ENCODE measurements at places on chromosomes 3 and 15. TPM values are rescaled to one million over a fixed set of nuclear protein-coding genes. Genes with fewer than 3 reads are reported as not detected.

CGGBP1 gene
- 56.9 TPM for total RNA-seq

DNA sequence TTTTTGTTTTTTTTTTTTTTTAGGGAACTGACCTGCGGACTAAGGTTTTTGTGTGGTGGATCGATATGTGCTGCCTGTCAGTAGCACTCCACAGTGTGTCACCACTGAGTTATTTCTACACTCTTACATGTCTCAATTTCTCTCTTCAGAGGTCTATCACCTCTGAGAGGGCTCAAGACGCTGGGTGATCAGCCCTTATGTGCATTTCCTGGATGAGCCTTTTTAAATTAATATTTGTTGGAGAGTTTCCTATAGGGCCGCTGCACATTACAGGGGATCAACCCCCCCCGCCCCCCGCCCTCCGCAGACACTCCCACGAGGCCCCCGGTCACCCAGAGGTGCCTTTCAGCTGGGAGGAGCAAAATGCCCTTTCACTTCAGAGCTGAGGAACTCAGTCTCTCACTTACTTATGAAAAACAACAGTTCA is 34.5 kb upstream of the AP4E1 start:
- H3K4me3 ChIP-seq: no peak overlapping the region
- no peak for DNase-seq
- no peaks in the 10 kb centered on the region for H3K27me3 ChIP-seq
- H3K27ac ChIP-seq: no peak overlapping the region
- H3K4me1 ChIP-seq: peaks cover 14% of the 10 kb centered on the region

- H3K27me3 ChIP-seq: no peaks in the 10 kb centered on the region
- H3K4me3 ChIP-seq: no peak overlapping the region
- DNase-seq: no peak
- no peaks in the 10 kb centered on the region for H3K36me3 ChIP-seq
Observed at GRCh38 chr3:193130576-193130975, 110.4 kb upstream of the PLAAT1 start.

DNA sequence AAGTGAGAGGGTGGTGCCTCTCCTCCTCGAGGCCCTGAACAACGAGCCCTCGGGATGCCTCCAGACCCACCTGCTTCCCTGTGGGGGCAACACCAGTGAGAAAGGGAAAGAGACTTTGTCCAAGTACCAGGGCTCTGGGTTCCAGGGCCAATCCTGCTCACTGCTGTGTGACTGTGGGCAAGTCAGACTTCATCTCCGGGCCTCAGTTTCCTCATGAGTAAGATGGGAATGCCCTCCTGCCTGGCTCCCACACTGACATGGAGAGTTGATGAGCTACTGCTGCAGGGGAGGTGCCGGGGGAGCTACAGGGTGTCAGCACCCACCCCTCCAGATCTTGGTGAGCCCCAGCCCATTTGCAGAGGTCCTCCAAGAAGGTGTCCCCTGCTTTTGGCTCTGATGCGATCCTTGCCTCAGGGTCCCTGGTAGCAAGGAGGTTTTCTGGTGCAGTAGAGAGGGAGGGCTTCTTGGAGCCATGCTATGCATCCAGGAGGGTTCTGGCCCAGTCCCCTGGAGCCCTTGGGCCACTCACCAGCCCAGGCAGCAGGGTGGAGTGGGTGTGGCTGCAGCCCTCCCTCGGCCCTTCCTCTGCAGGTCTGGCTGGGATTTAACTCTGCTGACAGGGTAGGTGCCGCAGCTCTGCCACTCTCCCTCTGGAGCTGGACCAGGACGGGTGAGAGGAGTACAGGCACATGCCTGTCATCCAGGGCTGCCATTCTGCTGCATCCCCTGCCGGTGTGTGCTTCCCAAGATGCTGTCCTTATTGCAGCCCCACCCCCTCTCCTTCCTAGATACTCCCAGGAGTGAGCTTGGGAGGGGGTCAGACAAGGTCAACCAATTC is 26.9 kb downstream of the LOXL1 start:
- H3K27me3 ChIP-seq: no peaks in the 10 kb centered on the region
- no peaks in the 10 kb centered on the region for H3K36me3 ChIP-seq

AADACL2 gene
- not detected for total RNA-seq

KLHL40 gene
- not detected for total RNA-seq

- no peak for DNase-seq
- H3K4me1 ChIP-seq: no peaks in the 10 kb centered on the region
- H3K36me3 ChIP-seq: no peaks in the 10 kb centered on the region
- no peak overlapping the region for H3K27ac ChIP-seq
- H3K4me3 ChIP-seq: no peak overlapping the region
Observed at GRCh38 chr15:98567951-98568350, 80.4 kb upstream of the IGF1R start.

DNA sequence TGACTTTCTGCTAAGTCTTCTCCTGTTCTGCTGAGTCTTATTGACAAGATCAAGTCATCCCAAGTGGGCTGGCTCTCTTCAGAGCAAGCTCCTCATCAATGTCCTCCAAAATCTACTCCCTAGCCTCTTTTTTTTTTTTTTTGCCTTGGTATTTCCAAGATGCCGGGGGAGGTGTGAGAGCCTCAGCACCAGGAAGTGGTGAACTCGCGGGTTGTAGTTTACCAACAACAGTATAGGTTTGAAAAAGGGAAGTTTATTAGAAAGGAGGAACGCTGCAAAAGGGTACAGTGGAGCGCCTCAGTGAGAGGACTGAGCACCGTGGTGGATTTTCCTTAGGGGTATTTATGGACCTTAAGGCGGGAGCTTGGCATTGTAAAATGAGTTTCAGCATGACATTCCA is 94.3 kb upstream of the SGO1 start:
- no peaks in the 10 kb centered on the region for H3K4me1 ChIP-seq
- H3K27me3 ChIP-seq: no peaks in the 10 kb centered on the region
- H3K27ac ChIP-seq: no peak overlapping the region
- DNase-seq: no peak

EXOG gene
- total RNA-seq: 33.2 TPM

GRCh38 chr15:91051248-91051647 is 28.9 kb upstream of the VPS33B start:
- H3K4me1 ChIP-seq: peaks cover 12% of the 10 kb centered on the region
- H3K27me3 ChIP-seq: no peaks in the 10 kb centered on the region
- no peak for DNase-seq
- no peak overlapping the region for H3K27ac ChIP-seq
- no peaks in the 10 kb centered on the region for H3K36me3 ChIP-seq

DNA sequence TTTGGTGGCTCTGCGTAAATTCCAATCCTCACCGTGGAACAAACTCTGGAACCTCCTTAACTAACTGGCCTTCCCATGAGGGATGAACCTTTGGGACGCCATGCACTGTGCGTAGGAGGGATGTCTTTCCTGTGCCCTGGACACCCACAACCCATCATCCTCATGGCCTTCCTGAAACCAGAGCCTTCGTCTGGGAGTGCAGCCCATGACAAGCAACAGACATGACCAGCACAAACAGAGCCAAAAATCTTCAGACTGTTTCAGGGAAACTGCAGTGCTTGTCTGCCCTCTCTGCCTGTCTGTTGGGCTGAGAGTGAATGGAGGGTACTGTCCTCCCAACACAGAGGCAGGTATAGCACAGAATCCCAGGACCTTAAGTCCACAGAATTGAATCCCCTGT is 61.1 kb upstream of the BOC start:
- H3K27me3 ChIP-seq: no peaks in the 10 kb centered on the region
- no peak for DNase-seq
- no peaks in the 10 kb centered on the region for H3K36me3 ChIP-seq
- no peaks in the 10 kb centered on the region for H3K4me1 ChIP-seq

DNA sequence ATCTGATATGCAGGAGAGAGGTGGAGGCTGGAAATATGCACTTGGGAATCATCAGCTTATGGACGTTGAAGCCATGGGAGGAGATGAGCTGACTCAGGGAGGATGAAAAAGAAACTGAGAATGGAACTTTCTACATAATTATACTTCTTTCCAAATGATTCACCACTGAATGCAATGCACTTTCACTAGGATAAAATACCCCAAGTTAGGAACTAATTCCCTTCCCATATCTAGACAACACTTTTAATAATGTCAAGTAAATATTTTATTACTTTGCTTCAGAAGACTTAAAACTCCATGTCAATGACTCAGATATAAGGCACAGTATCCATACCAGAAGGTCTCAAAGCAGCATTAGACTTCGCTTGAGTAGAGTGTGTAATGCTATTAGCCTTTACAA is 24.2 kb downstream of the NPTN start:
- no peak overlapping the region for H3K27ac ChIP-seq
- DNase-seq: no peak
- no peak overlapping the region for H3K4me3 ChIP-seq
- no peaks in the 10 kb centered on the region for H3K36me3 ChIP-seq

DNA sequence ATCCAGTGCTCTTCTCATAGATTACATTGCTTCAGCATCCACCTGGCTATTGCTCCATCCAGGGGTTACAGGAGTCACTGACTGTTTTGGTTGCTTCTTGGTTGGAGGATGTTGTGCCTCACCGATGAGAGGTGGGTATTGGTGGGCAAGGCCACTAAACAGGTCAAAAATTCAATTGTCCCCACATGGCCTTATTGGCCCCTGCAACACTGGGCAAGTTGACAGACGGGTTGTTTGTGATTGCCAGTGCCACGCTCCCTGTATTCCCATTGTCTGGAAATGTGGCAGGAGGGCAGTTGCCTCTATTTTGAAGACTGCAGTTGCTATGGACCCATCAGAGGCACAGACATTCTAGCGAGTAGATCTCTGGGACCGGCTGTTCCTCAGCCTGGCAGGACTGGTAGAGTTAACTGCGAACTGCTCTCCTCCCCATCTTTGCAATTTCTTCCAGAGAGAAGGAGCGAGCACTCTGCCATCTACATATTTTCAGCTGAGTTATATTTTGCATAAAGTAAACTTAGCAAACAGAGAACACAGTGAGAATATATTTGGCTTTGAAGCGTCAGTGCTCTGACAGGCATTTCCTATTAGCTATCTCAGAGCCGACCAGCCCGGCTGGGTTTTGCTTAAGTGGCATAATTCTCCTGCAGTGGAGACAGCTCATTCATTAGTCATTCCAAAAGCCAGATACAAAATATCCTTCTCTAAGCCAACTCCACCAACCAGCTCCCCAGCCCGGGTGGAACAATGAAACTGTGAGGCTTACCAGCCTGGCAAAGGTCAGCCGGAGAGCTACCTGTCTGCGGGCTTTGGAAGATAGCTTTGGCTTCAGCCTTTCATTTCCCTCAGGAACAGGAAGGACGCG is 26.0 kb upstream of the MAGEF1 start:
- H3K4me1 ChIP-seq: peaks cover 5% of the 10 kb centered on the region
- H3K4me3 ChIP-seq: no peak overlapping the region
- no peak for DNase-seq
- no peak overlapping the region for H3K27ac ChIP-seq
- no peaks in the 10 kb centered on the region for H3K27me3 ChIP-seq

DNA sequence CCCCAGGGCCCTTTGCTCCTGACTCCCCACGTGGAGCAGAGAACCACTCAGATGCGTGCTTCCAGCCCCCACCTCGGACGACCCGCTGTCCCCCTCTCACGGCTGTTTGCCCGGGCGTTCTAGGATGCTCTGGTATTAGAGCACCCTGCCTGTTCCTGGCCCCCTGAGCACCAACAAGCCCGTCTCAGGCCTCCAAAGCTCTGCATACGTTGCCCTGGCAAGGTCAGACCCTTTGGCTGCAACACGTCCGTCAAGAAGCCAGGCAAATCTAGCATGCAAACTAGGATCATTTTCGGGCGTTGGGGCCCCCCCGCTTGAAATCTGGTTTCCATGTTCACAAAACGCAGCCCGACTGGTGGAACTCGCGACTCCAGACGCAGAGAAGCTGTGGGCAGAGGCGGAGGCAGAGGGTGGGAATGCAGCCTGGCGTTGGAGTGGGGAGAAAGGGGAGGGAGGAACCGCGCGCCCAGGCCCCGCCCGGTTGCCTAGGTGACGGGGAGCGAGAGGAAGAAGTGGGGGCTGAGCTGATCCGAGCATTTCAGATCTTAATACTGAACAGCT is 86.2 kb upstream of the PIAS1 start:
- H3K27me3 ChIP-seq: no peaks in the 10 kb centered on the region
- DNase-seq: peak; percentile 88
- H3K27ac ChIP-seq: peak overlapping the region; percentile 43
- peak overlapping the region; percentile 72 for H3K4me3 ChIP-seq

GRCh38 chr3:47016934-47017435 is 37.5 kb downstream of the NBEAL2 start:
- H3K27me3 ChIP-seq: no peaks in the 10 kb centered on the region
- peak overlapping the region; percentile 78 for H3K27ac ChIP-seq
- H3K4me3 ChIP-seq: no peak overlapping the region
- peak; percentile 78 for DNase-seq

EHHADH gene
- not detected for total RNA-seq

DNA sequence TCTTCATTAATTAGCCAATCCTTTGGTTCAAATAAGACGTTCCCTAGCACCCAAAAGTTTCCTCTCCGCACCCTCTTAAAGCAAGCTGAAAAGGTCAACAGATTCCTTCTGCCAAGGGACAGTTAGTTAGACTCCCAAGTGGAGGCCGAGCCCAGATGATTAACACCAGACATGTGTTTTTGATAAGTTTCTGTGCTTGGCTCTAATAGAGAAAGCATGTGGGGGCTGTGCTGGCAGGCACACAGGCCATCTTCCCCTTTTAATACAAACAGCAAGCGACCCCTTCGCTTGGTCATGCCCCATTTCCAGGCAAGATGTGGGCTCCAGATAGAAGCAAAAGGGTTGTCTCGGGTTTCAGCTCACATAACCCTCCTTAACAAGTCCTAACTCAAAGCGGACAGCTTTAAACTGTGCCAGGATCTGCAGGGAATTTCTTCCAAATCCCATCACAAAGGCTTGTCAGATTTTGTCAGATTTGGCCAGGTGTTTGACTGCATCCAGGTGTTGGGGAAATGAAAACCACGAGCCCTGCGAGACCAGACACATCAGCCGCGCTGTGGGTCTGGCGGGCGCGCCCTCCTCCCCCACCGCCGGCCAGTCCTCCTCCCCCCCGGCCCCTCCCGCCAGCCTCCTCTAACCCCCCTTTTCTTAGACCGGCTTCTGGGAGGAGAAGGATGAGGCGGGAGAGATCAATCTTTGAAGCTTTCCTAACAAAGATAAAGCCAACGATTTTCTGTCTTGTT is 3.3 kb downstream of the HES1 start:
- peaks cover 3% of the 10 kb centered on the region for H3K36me3 ChIP-seq
- H3K27me3 ChIP-seq: no peaks in the 10 kb centered on the region
- DNase-seq: peak; percentile 66
- H3K4me3 ChIP-seq: no peak overlapping the region

DNA sequence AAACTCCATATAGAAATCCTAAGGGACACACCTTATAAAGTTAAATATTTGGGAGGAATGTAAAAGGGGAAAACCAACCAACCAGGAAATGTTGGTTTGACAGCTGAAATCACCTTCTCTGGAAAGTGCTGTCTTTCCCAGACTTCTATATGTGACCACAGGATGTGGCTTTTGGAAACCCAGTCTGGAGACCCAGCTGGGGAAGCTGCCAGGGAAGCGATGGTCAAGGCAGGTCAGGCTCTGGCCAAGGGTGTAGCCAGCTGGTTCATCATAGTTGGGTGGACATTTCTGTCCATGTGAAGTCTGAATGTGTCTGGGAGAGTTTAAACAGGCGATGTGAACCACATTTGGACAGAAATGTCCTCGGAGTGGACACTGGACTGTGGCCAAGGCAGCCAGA is 73.9 kb downstream of the ARNT2 start:
- H3K27me3 ChIP-seq: no peaks in the 10 kb centered on the region
- H3K4me1 ChIP-seq: no peaks in the 10 kb centered on the region
- H3K4me3 ChIP-seq: no peak overlapping the region
- no peaks in the 10 kb centered on the region for H3K36me3 ChIP-seq
- DNase-seq: no peak

Measured in Karpas-422 (cell line).